HAP-1 (cell line): ENCODE measurements at places on chromosomes 2 and 18.

GRCh38 chr2:81650048-81650971, 1345.8 kb upstream of the LRRTM1 start:
- no peak for DNase-seq

DNA sequence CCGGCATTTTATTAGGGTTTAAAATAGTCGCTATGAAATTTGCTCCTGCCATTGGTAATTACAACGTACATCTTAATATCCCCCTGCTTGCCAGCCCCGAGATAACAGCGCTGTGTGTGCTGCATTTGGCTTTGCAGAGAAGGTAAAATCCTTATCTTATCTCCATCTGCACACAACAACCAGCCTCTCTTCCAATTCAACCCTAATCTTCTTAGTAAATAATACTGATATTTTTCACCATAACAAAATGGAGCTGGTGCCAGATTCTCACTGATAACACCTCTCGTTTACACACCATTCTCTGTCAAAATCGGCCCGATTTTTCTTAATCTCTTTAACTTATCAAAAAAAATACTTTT, 61.4 kb upstream of the SIX3 start:
- no peak for DNase-seq

DNA sequence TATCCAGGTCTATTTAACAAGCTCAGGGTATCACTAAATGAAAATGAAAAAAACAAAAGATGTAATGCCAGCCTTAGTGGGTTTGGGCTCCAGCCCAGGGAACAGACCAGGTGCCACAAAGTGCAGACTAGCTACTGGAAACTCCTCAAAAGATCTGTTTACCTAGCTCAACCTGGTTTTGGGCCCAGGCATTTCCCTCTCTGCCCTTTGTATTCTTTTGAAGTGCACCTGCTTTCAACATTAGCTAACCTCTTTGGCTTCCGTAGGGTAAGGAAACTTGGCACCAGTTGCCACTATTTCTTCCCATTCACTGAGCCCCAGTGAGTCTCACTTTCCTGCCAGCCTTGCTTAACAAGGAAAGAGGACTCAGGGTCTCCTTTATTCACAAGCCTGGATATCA, 123.6 kb upstream of the CDCA7 start:
- DNase-seq, result no peak

DNA sequence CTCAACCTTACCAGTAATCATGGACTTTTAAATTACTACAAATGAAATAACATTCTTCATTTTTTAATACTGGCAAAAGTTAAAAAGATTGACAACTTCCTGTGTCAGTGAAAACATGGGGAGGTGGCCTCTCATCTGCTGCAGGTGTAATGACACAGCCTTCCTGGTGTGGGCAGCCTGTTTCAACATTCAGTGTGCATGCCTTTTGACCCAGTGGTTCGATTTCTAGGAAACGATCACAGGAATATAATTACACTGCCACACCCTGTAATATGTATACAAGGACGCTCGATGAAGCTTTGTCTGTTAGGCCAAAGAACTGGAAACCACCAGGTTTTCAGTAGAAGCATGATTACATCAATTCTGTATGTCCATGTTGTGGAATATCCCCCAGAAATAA, 68.7 kb downstream of the MTHFD2 start:
- DNase-seq, result peak; percentile 66

GRCh38 chr18:31977270-31977872, 34.4 kb upstream of the TRAPPC8 start:
- peak; percentile 72 for DNase-seq

DNA sequence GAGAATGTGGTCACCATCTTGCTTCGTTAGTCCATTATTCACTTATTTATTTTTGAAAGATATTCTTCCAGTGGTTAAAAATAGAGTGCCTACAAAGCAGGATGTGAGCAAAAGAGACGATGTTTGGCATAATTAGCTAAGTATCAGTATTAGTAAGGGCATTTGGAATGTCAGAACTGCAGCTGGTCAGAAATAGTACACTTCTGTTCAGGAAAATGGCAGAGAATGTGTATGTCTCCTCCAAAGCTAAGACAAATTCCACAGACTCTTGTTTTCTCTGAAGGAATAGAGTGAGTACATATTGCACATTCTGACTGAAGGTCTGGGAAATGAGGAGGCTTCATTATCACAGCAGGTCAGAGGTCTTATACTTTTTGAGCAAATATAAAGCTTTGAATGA, 209.0 kb downstream of the L3MBTL4 start:
- no peak for DNase-seq
